ENCODE measurements at places on chromosomes 5 and 9. TPM values are rescaled to one million over a fixed set of nuclear protein-coding genes. Genes with fewer than 3 reads are reported as not detected.

DNA sequence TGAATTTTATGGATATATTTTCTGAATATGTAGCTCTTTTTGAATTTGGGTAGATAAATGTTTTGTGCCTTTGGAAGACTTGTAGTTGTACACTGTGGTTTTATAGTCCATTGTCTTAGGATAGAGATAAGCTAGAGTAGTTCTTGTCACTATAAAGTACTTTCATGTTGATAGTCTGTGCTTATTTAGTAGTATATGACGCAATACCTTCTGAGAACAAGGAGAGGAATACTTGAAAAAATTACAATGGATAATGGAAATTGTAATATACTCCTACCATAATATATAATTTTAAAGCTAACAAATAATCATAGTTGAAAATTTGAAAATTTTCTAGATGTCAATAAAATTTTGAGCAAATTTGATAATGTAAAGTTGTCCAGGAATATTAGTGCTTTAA, 664.0 kb downstream of the TLE4 start:
- no peak for DNase-seq

- peak; percentile 46 for DNase-seq
Observed at GRCh38 chr5:179378441-179379271, 33.4 kb upstream of the ADAMTS2 start.

- no peak for DNase-seq
Observed at GRCh38 chr5:42581845-42582244, 158.6 kb downstream of the GHR start.

DNA sequence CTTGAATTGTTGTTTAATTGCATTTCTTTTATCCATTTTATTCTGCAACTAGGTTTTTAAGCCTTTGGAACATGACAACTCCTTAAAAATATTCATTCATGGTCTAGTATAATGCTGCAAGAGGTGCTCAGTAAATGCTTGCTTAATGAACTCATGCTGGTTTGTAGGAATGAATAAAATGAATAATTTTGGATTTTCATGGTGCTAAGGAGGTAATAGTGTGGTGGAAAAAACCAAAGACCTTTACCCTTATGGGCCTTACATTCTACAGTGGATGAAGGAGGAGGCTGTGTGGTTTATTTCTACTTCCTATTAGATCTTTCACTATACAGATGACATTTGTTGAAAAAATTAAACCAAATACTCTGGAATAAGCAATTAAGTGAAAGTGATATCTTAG, 43.4 kb downstream of the LRRTM2 start:
- DNase-seq = no peak

- peak; percentile 88 for DNase-seq
Observed at GRCh38 chr5:38466424-38467189, 89.8 kb downstream of the LIFR start.

DNA sequence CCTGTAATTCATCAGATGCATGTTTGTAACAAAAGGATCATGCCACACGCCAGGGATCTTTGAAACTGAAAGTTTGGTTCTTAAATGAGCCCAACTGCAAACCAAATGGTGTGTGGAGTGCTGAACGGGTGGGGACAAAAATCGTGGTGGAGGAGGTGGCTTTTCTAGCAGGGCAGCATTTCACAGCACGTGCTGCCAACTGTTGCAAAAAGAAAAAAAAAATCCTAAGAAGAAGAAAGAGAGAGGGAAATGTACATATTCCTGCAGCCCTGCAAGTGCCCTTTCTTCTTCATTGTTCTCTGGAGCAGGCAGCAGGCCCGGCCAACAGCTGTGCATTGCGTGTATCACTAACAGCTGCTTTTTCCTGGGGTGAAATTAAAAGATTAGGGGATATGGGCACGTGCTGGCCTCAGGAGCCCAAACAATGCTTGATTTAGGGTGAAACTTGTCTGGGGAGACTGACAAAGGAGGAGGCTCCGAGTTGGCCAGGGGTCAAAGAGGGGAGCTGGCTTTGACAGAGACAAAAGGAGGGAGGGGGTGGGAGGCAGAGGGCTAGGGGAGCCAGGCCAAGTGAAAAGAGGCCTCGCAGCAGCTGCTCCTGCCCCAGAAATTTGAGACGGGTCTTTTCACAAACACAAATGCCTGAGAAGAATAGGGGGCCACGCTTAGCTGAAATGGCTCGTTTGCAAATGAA, 73.0 kb downstream of the GADD45G start:
- DNase-seq = no peak

DNA sequence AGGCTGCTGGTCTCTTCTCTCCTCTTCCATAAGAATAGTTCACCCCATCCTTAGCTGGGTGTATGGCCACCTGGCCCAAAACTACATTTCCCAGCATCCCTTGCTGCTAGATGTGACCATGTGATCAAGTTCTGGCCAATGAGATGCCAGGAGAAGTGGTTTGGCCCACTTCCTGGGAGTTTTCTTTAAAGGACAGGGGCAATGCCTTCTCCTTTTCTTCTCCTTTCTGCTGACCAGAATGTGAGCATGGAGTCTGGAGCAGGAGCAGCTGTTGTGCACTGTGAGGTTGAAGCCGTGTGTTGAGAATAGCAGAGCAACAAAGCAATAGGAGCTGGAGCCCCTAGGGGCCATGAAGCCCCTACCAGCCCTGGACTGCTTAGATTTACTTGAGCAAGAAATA, 36.8 kb downstream of the C9orf50 start:
- DNase-seq = peak; percentile 85

DNA sequence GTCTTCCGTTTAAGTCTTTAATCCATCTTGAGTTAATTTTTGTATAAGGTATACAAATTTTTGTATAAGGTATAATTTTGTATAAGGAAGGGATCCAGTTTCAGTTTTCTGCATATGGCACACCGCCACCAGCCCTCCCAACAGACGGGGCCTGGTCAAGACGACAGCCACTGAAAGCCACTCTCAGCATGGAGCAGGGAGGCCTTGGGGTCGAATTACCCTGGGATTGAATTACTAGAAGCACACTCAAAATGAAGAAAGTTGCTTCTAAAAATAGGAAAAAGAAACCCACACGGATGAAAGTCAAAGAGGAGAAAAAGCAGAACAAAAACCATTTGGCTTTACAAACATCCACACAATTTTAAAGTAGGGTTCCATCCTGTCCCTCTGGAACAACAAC, 586.2 kb upstream of the ADAMTS16 start:
- no peak for DNase-seq

DNA sequence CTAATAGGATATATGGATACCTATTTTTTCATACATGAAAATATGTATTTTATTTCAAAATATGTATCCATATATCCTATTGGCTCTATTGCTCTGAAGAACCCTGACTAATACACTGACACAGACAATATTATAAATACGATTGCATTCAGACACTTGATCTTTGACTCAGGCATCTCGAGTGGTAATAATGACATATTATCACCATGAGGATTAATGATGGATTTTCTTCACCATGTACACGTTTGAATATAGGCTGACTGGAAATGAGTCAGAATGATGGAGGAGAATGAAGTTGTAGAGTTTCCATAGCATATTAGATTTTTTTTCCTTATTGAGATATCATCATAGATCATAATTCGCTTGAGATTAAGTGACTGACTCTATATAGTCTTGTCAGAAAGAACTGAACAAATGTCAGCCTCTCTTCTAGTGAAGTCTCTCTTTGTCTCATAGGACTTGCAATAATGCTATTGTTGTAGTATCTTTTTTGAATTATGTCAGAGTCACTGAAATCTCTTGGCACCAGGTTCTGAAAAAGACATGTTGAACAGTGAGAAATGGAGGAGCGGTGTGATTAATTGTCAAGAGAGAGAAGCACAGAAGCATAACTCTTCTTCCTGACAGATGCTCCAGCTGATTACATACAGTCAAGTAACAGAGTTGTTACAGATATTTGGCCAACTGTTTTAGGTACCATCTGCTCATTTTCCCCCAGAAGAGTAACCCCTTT, 41.4 kb upstream of the SLCO6A1 start:
- no peak for DNase-seq

- DNase-seq = no peak
Observed at GRCh38 chr9:109401169-109401989, 80.5 kb upstream of the EPB41L4B start.

DNA sequence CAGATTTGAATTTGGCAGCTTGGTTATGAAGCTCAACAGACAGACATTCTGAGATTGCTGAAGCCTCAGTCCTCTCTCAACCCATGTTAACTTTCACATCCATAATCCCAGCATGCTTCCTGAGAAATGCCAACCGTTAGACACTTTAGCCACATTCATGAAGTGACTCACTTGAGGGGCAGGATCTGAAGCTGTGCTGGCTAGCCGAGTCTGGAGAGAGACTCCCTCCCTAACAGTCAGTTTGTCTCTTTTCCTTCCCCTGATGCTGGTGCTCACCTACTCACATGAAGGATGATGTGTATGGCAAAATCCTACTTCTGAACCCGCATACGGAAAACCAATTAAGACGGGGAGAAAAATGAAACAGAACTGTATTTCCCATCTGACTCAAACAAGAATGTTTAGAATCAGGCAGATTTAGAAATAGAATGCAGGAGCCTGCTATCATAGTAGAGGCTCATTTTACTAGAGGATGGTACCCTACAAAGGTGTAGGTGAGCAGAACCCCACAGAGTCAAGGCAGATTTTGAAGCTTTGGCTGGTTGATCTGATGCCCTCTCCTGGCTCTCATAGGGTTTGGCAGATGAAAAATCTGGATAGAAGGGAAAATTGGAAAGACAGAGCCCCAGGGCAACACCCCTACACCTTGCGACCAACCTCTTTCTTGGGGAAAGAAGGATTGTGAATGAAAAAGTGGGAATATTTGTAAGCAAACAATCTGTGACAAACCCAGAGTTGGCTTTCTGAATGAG, 150.9 kb upstream of the LHFPL2 start:
- DNase-seq = no peak

C8G gene
- not detected for total RNA-seq

GDA gene
- not detected for total RNA-seq

PLCXD3 gene
- 1.8 TPM for total RNA-seq

CYLC2 gene
- total RNA-seq = not detected

PCDHA12 gene
- total RNA-seq = 0.71 TPM

Data from sigmoid colon (tissue), 7 donors.